ENCODE measurements at places on chromosomes 1 and 21. TPM values are rescaled to one million over a fixed set of nuclear protein-coding genes. Genes with fewer than 3 reads are reported as not detected.

LRRC53 gene
- total RNA-seq, result not detected

FAM3B gene
- total RNA-seq, result 63.6 TPM

ADAMTS5 gene
- total RNA-seq, result 3.0 TPM

DNA sequence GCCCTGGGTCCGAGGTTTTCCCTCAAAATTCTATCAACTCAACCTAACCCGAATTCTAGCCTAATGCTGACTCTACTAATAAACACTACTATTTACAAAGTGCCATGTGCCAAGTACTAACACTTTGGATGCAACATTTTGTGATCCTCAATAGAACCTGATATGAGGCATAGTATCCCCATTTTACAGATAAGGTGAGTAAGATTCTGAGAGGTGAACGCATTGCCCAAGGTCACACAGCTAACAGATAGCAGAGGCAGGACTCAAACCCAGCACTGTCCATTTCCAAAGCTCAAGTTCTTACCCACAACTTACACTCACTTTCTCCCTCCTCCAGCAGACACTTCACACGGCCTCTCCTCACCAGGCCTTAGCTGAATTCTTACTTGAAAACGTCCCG, 46.0 kb upstream of the LAPTM5 start:
- no peak overlapping the region for H3K27ac ChIP-seq
- H3K36me3 ChIP-seq, result no peaks in the 10 kb centered on the region
- no peaks in the 10 kb centered on the region for H3K27me3 ChIP-seq
- no peaks in the 10 kb centered on the region for H3K4me1 ChIP-seq
- DNase-seq, result no peak

DNA sequence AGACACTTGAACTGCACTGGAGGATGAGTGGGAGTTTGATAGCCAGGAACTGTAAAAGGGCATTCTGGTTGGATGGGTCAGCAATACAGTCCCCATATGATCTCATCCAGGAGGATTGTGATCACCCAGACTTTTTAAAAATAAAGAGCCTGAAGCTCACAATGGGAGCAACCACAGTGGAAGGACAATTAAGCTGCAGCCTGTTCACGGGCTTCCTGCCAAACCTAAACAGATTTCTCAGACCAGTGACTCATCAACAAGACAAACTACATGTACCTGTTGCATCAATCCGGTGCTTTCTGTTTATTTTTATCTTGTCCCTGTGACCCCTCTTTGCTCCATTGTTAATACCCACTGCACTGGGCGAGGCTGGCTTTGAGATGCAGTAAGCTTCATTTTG, 52.3 kb downstream of the PAPPA2 start:
- no peaks in the 10 kb centered on the region for H3K36me3 ChIP-seq
- H3K27me3 ChIP-seq, result no peaks in the 10 kb centered on the region
- no peak overlapping the region for H3K27ac ChIP-seq
- H3K4me1 ChIP-seq, result no peaks in the 10 kb centered on the region
- H3K4me3 ChIP-seq, result no peak overlapping the region
- DNase-seq, result no peak

- H3K4me1 ChIP-seq, result no peaks in the 10 kb centered on the region
- no peaks in the 10 kb centered on the region for H3K36me3 ChIP-seq
- H3K27me3 ChIP-seq, result no peaks in the 10 kb centered on the region
These were observed 551.1 kb downstream of the MATN1 start for GRCh38 chr1:30172299-30172694.

All from prostate gland (tissue), 2 donors.